ENCODE measurements at places on chromosomes 3 and 15. TPM values are rescaled to one million over a fixed set of nuclear protein-coding genes. Genes with fewer than 3 reads are reported as not detected.
A peak's percentile ranks its signal among the peaks of the same experiment; 100 is the strongest.

RASGRF1 gene
- total RNA-seq: not detected

PPARG gene
- total RNA-seq: 3.3 TPM

GOLGA6A gene
- 0.12 TPM for total RNA-seq

KIF7 gene
- 13.9 TPM for total RNA-seq

GRCh38 chr15:82936966-82937711, 15.4 kb downstream of the HOMER2 start:
- H3K4me1 ChIP-seq: peaks cover 4% of the 10 kb centered on the region
- H3K27ac ChIP-seq: peak overlapping the region; percentile 6
- no peaks in the 10 kb centered on the region for H3K36me3 ChIP-seq
- no peaks in the 10 kb centered on the region for H3K27me3 ChIP-seq

GRCh38 chr3:109888026-109888425, 550.7 kb upstream of the DPPA4 start:
- peaks cover 4% of the 10 kb centered on the region for H3K36me3 ChIP-seq
- H3K4me3 ChIP-seq: no peak overlapping the region
- DNase-seq: no peak
- H3K27ac ChIP-seq: no peak overlapping the region
- no peaks in the 10 kb centered on the region for H3K27me3 ChIP-seq

DNA sequence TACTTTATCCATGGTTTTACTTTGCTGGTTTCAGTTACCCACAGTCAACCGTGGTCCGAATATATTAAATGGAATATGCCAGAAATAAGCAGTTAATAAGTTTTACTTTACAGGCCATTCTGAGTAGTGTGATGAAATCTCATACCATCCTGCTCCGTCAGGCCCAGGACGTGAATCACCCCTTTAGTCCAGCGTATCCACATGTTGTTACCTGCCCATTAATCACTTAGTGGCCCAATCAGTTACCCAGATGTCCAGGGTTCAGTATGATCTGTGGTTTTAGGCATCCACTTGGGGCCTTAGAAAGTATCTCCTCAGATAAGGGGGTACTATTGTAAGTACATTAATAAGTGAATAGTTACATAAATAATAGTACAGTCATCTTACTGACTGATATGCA, 88.0 kb downstream of the TTBK2 start:
- no peaks in the 10 kb centered on the region for H3K27me3 ChIP-seq
- DNase-seq: no peak
- H3K36me3 ChIP-seq: peaks cover 6% of the 10 kb centered on the region
- H3K4me1 ChIP-seq: no peaks in the 10 kb centered on the region
- peak overlapping the region; percentile 32 for H3K27ac ChIP-seq

GRCh38 chr3:7897655-7898054, 604.0 kb upstream of the LMCD1 start:
- H3K27ac ChIP-seq: no peak overlapping the region
- H3K4me1 ChIP-seq: no peaks in the 10 kb centered on the region
- H3K36me3 ChIP-seq: no peaks in the 10 kb centered on the region
- H3K4me3 ChIP-seq: no peak overlapping the region

DNA sequence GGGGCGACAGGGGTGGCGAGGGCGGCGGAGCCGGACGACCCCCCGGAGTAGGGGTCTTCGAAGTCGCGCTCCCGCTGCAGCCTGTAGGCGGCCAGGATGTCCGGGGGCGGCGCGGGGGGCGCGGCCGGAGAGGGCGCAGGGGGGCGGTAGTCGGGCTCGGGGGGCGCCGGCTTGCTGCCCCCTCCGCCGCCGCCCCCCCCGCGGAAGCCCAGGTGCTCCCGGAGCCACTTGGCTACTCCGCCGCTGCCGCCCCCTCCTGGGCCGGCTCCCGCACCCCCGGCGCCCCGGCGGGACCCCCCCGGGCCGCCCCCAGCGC, 230 bp downstream of the SHF start:
- H3K36me3 ChIP-seq: no peaks in the 10 kb centered on the region
- no peak overlapping the region for H3K27ac ChIP-seq
- no peaks in the 10 kb centered on the region for H3K27me3 ChIP-seq
- peaks cover 24% of the 10 kb centered on the region for H3K4me1 ChIP-seq
- H3K4me3 ChIP-seq: no peak overlapping the region

- H3K4me3 ChIP-seq: no peak overlapping the region
- peak overlapping the region; percentile 24 for H3K27ac ChIP-seq
- peaks cover 5% of the 10 kb centered on the region for H3K4me1 ChIP-seq
- H3K27me3 ChIP-seq: no peaks in the 10 kb centered on the region
- no peaks in the 10 kb centered on the region for H3K36me3 ChIP-seq
Observed at GRCh38 chr3:120203016-120203415, 82.0 kb downstream of the GPR156 start.

GRCh38 chr3:123948449-123948848, 12.6 kb downstream of the CCDC14 start:
- no peaks in the 10 kb centered on the region for H3K4me1 ChIP-seq
- DNase-seq: no peak
- no peak overlapping the region for H3K4me3 ChIP-seq
- no peaks in the 10 kb centered on the region for H3K27me3 ChIP-seq
